Activated naive CD4-positive, alpha-beta T cell treated with anti-CD3 and anti-CD28 coated beads, Interleukin-2, amount 50 U/mL, for 16 hours (primary cell): ENCODE measurements at places on chromosomes 3 and 15.
A peak's percentile ranks its signal among the peaks of the same experiment; 100 is the strongest.

DNA sequence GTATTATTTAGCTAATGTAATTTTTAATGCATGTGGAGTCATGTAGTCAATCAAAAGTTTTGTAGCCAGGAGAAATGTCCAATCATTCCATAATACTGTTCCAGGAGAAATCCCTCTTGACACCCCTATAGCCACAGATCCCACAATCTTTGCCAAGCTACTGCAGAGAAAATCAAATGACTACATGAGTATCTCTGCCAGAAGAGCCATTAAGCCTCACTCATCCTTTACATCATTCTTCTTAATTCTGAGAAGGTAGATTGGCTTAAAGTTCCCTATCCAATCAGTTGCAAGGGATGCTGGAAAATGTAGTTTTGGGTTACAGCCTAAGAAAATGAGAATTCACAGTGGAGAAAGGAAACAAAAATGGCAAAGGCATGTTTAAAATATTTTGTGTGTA lies 502.1 kb downstream of the ZBBX start:
- no peak for DNase-seq

GRCh38 chr3:169026543-169027182 lies 636.8 kb downstream of the MECOM start:
- DNase-seq: no peak

DNA sequence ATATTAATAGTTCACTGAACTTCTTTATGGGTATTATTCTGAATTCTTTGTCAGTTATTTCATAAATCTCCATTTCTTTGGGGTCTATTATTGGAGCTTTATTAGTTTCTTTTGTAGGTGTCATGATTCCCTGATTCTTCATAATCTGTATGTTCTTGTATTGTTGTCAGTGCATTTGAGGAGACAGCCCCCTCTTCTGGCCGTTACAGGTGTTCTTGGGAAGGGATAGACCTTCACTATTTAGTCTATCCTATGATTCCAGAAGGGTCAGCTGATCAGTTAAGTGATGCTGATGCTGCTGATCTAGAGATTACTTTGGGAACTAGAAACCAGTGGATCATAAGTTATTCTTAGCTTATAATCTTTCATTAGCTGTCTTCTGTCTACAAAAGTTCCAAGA lies 34.9 kb downstream of the TMEM39A start:
- no peak for DNase-seq

DNA sequence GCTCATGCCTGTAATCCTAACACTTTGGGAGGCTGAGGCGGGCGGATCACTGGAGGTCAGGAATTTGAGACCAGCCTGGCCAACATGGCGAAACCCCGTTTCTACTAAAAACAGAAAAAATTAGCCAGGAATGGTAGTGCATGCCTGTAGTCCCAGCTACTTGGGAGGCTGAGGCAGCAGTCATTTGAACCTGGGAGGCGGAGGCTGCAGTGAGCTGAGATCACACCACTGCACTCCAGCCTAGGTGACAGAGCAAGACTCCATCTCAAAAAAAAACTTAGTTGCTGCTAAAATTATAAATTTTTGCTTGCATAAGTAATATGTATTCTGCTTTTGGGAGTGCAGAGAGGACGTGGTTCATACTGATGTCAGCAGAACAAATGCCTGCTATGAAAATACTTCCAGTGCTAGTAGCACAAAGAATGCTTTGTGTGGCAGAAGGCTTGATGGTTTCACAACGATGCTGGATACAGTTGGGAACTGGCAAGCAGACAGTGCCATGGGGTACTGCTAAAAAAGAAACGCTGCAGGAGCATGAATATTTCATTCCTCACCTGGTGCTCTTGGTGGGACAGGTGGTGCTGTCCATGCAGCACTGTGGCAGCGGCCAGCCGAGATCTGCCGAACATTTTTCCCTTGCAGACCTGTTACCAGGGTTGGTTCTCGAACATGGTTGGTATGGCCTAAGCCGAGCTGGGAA lies 31.1 kb downstream of the FBXL22 start:
- no peak for DNase-seq

GRCh38 chr3:144032531-144033239 lies 61.1 kb downstream of the DIPK2A start:
- DNase-seq: no peak

DNA sequence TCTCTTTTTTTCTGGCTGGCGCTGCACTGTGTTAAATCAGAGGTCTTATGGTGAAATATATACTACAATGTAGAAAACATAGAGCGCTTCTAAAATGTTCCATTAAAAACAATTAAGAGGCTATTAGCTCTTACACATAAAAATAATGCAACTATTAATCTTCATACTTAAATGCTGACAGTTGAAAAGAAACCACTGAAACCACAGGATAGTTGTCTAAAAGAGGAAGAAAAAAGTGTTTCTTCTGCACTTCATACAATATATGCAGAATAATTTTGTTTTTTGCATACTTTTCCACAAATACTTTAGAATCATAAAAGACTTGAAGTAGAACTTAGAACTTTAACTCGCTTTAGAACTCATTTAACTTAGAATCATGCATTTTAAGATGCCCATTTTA lies 170.5 kb downstream of the PYDC2 start:
- DNase-seq: no peak

GRCh38 chr3:62940771-62941563 lies 65.8 kb upstream of the CADPS start:
- no peak for DNase-seq

DNA sequence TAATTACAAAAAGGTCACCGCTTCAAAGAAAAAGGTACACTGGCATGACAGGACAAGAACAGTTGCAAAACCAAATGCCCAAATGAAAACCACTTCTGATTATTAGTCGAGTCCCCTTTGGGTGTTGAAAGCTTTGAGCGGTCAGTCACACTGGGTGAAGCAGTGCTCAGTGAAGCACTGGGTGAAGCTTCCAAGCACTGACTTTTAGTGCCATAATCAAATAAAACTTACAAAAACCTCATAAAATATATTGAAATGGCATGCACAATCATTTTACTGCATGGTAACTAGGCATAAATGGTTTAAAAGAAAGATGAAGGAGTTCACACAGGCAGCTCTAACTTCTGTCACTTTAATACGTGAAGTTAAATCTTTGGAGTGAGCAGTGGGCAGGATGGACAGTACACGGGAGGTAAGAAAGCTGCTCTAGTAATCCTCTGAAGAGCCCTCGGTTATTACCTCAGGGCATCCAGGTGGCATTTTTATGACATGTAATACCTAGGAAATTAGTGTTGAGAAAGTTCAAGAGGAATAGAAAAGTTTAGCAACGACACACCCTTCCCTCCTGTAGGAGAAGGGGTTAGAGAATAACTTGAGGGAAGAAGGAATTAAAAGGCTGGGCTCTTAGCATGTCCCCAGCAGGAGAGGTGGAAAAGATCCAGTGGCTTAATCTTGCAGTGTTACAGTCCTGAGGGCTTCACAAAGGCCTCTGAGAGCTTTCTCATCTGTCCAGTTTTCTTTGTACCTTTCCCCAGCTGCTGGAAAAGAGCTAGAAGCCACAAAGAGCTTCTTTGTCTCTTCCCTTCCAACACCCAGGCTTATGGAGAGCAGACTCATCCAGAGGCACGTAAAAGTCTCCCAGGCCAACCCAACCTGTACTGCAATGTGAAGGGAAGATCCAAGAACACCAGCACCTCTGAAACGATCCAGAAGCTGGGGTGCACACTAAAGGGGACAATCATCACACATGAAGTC lies 64.9 kb upstream of the MYO5C start:
- DNase-seq: no peak

DNA sequence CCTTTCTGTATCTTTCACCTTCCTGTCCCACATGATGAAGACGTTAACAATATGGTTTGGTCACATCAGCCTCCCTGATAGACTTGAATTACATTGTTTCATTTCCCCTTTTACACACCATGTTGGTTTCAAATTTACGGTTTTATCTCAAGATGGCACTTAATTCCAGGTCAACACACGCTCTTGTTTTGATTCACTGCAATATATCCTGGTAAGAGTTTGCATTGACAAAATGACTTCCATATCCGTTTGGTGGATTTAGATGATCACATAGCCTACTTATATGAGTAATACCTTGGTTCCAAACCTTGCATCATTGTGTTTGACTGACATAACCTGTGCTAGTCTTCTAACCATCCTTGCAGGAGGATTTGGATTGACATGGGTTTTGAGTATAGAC lies 499.4 kb downstream of the ROBO1 start:
- DNase-seq: no peak

- DNase-seq: no peak
These were observed 105.6 kb upstream of the ROPN1 start for GRCh38 chr3:124097362-124098131.

GRCh38 chr3:115655761-115656282 lies 32.5 kb downstream of the GAP43 start:
- no peak for DNase-seq

- no peak for DNase-seq
These were observed 2.3 kb upstream of the COLQ start for GRCh38 chr3:15523660-15524417.

- DNase-seq: no peak
These were observed 323.3 kb downstream of the CACNA2D3 start for GRCh38 chr3:54445630-54446029.

- no peak for DNase-seq
These were observed 21.3 kb upstream of the KLF13 start for GRCh38 chr15:31305375-31305774.

- no peak for DNase-seq
These were observed 79.9 kb upstream of the LMCD1 start for GRCh38 chr3:8421711-8422110.

GRCh38 chr3:195899701-195900435 lies 8.5 kb downstream of the TNK2 start:
- no peak for DNase-seq

- DNase-seq: no peak
These were observed 609.9 kb downstream of the FHIT start for GRCh38 chr3:60641354-60641753.

DNA sequence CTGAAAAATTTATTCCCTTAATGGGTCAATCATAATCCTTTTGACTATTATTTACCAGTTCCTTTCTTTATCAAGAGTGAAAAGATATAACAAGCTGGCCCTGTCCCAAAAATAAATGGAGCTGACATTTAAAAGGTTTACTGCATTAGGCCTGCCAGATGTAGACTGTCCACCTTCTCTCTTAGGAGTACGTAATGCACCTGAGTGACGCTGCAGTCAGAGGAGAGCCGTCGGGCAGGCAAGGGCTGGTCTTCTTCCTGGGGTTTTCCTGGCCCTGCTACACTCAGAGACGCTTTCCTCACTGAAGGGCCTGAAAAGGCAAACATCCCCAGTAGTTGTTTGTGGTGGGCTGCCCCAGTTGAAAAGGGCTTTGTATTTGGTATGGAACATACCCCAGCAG lies 27.6 kb downstream of the NEK4 start:
- no peak for DNase-seq

GRCh38 chr3:126216416-126216815 lies 36.0 kb upstream of the ALDH1L1 start:
- DNase-seq: no peak

- DNase-seq: no peak
These were observed 21.6 kb upstream of the TIGIT start for GRCh38 chr3:114272271-114272670.

- DNase-seq: peak; percentile 28
These were observed 453.7 kb downstream of the FOXP1 start for GRCh38 chr3:71129611-71130431.

- no peak for DNase-seq
These were observed 220.7 kb downstream of the TBC1D2B start for GRCh38 chr15:77856705-77857346.

- DNase-seq: no peak
These were observed 14.7 kb upstream of the DLL4 start for GRCh38 chr15:40914486-40914885.

- no peak for DNase-seq
These were observed 302.9 kb upstream of the RASGRP1 start for GRCh38 chr15:38867556-38867955.

- DNase-seq: no peak
These were observed 656.3 kb upstream of the TGFBR2 start for GRCh38 chr3:29949940-29950616.

DNA sequence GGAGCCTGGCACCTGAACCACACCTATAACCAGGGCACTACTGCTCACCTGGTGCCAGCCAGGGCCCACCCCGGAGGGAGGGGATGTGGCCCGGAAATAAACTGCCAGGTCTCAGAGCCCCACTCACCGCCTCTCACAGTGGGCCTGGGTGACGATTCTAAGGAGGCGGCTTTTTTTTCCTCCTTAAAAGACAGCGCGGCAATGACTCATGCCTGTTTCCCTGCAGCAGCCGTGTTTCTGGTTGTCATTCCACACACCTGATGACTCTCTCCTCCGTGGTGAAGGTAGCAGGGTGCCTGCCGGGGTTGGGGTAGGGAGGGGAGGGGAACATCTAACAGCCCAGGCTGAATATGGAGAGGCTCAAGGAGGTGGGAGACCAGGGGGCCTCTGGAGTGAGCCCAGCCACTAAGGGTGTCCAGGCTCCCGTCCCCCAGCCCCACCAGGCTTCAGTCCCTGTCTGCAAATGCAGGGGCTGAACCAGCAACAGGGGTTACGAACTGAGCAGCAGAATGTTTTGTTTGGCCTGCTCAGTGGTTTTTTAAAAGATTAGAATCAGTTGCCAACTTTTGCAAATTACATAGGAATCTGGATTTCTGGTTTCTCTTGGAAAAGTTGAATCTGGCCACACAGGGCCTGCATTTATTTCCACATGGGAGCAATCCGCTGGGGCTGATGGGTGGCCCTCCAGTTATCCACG lies 127.3 kb upstream of the LINGO1 start:
- no peak for DNase-seq

GRCh38 chr15:90660195-90660998 lies 56.7 kb upstream of the BLM start:
- peak; percentile 78 for DNase-seq

GRCh38 chr3:190865828-190866227 lies 3.3 kb upstream of the GMNC start:
- DNase-seq: no peak

DNA sequence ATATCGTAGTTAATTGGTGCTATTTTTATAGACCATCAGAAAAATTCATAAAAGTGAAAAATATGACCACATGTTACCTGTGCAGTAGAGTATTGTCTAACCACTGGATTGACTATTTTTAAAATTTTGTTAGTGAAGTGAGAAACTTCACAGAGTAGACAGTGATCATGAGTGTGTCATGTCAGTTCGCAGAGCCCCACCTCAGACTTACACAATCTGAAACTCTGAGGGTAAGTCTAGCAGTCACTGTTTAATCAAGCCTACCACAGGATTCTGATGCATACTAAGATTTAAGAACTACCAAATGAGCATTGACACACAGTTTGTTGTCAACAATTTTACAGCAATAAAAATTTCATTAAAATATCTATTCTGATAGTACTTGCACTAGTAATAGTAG lies 552.9 kb upstream of the SUCLG2 start:
- DNase-seq: no peak

DNA sequence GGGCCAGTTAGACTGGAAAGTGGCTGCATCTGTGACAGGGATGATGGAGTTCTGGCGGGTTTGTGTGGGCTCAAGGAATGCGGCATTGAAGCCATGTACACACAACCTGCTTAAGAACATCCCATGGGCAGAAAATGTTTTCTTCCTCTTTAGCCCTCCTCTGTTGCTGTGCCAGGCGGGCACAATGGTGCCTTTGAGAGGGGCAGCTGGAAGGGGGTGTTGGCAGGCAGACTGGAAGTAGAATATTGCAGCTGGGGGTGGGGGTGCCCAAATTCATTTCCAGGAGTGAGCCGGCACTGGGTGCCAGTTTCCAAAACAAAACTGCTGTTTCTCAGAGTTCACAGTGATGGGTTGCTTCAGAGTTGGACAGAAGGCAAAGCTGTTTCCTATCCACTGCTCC lies 91.8 kb upstream of the ETV5 start:
- no peak for DNase-seq
